HFFc6 (cell line): ENCODE measurements at places on chromosomes 16 and 17. TPM values are rescaled to one million over a fixed set of nuclear protein-coding genes. Genes with fewer than 3 reads are reported as not detected.

ABAT gene
- 0.55 to 1.4 TPM (median 0.89 TPM) in 3 replicates for total RNA-seq

DNA sequence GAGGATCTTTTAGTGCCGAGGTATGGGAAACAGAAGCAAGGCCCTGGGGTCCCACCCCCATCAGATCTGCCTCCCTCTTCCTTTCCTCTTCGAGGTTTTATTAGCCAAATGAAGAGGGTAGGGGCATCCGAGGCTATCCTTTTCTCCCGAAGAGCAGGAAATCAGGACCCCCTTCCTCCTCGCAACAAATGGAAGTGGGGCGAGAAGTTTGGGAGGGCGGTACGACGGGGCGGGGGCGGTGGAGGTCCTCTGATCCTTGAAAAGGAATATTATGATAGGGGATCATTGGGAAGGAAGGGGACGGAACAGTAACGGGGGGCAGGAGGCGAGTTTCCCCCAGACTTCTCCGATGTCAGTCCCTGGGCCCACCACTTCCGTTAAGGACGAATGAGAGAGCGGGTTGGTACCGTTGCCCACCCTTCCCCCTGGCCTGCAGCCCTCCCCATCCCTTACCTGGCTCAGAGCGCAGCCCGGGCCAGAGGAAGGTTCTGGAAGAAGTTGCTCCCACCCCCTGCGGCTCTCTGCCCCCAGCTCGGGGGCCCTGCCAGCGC lies 309 bp downstream of the FOXJ1 start:
- no peak for DNase-seq

GRCh38 chr16:67506468-67506867 lies 22.2 kb upstream of the RIPOR1 start:
- no peak for DNase-seq

DNA sequence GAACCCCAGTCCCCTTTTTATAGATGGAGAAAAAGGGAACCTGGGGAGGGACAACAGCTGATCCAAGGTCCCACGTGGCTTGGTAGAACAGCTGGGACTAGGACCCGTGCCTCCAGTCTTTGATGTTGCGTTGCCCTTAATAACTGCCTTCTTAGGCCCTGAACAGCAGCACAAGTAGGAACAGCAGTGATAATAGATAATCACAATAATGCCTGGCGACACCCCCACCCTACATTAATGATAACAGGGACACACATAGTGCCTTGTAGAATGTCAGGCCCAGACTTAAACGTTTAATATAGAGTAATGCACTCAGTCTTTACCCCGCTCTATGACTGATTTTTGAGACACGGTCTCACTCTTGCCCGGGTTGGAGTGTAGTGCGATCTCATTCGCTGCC lies 96.4 kb downstream of the ABCC6 start:
- DNase-seq, result no peak

- DNase-seq, result no peak
Measured at GRCh38 chr16:12818326-12818725, 14.6 kb upstream of the CPPED1 start.

DNA sequence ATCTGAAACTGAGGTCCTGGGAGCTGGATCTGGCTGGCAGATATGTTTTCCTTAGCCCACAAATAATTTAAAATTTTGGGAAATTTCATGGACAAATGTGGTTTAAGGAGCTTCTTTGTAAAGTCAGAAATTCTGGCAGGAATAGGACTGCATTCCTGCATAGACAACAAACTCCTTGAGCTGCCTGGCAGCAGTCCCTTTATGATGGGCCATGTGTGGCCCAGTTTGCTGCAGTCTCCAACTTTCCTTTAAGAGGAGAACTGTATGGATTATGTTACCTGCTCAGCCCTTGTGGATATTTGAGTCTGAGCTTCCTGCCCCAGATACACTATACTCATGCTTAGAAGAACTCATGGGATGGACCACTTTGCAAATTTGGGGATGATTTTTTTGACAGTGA lies 48.5 kb upstream of the HS3ST2 start:
- DNase-seq, result no peak

DNA sequence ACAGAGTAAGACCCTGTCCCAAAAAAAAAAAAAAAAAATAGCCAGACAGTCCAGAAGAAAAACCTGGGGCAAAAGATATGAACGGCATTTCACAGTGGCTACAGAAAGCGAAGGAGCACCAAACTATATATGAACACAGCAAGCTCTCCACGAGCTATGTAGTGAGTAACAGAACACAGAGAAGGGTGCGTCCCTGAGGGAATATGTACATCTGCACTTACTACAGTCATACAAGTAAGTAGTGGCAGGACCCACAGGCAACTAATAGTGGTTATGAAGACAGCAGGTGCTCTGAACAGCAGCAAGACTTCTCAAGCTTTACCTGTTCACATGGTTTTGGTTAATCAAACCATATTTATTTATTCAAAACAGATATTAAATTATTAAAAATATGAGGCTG lies 15.8 kb downstream of the TRAP1 start:
- no peak for DNase-seq

DNA sequence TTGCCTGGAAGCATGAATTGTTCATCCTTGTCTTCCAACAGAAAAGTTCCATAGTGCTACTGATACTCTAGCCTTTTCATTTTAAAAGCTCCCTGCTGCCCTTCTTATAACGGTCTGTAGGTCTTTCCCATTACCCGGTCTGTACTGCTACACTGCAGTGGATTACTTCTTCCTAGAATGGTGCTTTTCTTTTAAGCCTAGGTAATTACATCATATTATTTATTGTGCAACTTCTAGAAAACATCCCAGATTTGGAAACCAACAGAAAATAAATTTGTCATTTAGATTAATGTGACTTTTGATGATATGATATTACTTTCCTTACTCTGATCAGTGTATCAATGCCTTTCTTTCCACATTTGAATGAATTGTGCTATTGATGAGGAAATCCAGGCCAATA lies 199.4 kb downstream of the TANC2 start:
- DNase-seq, result no peak

PRR29 gene
- 0.18 TPM in 1 of 3 replicates, not detected in the others for total RNA-seq

CIBAR2 gene
- not detected in 3 replicates for total RNA-seq

- DNase-seq, result no peak
Measured at GRCh38 chr16:30797670-30798309, 10.8 kb upstream of the ZNF629 start.

EPN3 gene
- total RNA-seq, result not detected in 3 replicates

- DNase-seq, result no peak
Measured at GRCh38 chr16:58418601-58419000, 26.3 kb downstream of the GINS3 start.

- no peak for DNase-seq
Measured at GRCh38 chr17:37682007-37682406, 38.8 kb upstream of the DDX52 start.

DNA sequence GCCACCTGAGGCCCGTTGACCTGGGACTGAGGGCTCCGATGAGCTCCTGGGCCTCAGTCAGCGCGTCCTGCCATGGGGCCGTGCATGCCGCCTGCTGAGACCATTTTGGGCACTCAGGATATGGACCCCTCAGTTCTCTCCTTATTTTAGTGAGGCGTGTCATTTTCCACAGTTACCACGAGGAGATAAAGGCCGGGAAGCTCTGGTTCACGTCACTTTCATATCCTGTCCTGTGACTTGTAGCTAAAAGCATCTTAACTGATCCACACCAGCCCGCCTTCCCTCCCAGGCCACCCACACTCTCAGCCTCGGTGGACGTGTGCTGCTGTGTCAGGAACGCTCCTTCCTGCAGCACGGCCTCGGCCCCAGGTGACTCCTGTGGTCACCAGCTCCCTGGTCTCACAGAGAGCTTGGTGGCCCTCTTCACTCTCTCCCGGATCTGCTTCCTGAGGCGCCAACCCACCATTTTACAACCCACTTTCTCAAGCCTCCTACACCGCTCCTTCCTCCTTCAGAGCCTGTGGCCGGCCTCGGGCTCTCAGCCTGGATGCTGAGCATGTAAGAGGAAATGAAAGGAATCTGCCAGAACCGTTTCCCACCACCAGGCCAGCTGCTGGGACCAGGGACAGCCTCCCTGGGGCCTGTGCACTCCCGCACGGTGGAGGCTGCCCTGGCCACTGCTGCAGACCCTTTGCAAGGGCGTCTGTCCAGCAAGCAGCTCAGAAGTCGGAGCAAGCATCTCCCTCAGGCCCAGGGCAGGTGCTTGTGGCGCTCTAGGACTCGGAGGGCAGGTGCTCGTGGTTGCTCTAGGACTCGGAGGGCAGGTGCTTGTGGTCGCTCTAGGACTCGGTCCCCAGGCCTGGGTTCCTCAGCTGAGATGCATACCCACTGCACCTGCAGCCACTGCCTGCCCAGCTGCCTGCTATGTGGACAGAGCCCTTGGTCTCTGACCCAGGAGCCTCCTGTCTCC lies 23.9 kb upstream of the FASN start:
- DNase-seq, result no peak

GRCh38 chr17:15456972-15457722 lies 10.3 kb downstream of the CDRT4 start:
- peak; percentile 78 for DNase-seq

TUBG2 gene
- 16.5 to 16.9 TPM (median 16.8 TPM) in 3 replicates for total RNA-seq

GRCh38 chr17:82985973-82986372 lies 93.4 kb upstream of the METRNL start:
- no peak for DNase-seq

- DNase-seq, result no peak
Measured at GRCh38 chr17:27512511-27513346, 56.5 kb downstream of the KSR1 start.
